ENCODE measurements at places on chromosomes 7 and 10.

- DNase-seq = no peak
These were observed 300 bp downstream of the ARHGAP21 start for GRCh38 chr10:24723386-24723787.

GRCh38 chr10:11147722-11148121 lies 130.1 kb downstream of the CELF2 start:
- DNase-seq = no peak

GRCh38 chr7:5388905-5389433 lies 34.7 kb downstream of the TNRC18 start:
- no peak for DNase-seq

DNA sequence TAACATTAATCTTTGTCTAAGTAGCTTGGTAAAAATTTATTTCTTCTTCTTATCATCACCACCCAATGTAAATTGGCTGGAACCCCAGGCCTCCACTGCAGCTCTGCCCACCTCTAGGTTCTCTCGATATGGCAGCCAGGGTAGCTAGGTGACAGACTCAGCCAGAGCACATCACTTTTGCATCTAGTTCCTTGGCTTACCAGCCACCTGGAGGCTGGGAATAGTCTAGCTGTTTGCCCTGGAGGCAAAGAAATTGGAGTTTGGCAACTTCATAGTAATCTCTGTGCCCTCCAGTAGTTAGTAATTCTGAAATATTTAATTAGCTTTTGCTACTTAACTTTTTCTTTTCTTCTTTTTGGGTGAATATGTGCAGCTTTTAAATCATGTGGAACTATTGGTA lies 9.4 kb downstream of the IFRD1 start:
- DNase-seq = no peak

- DNase-seq = no peak
These were observed 239.2 kb upstream of the AKR1E2 start for GRCh38 chr10:4586776-4587175.

DNA sequence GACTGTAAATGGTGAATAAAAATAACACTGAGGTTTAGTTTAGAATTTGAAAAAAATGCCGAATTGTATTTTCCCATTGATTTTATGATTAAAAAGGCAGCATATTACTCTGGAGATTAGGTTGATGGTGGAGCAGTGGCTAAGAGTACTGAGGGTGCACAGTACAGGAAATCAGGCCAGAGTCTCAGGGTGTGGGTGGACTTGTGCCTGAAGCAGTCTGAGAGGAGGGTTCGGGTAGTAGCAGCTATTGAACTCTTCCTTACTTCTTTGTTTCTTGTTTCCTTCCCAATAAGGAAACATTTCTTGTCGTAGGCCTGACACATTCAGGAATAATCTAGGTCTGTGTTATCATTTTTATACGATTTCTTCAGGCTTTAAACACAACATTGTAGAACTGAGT lies 319.0 kb upstream of the MBL2 start:
- DNase-seq = no peak

GRCh38 chr7:70756789-70757188 lies 375.2 kb upstream of the GALNT17 start:
- no peak for DNase-seq

GRCh38 chr10:75450075-75450445 lies 18.6 kb downstream of the LRMDA start:
- no peak for DNase-seq

- no peak for DNase-seq
These were observed 18.7 kb downstream of the HSPA12A start for GRCh38 chr10:116723428-116724281.

GRCh38 chr7:128076796-128077271 lies 45.6 kb upstream of the LRRC4 start:
- DNase-seq = no peak

DNA sequence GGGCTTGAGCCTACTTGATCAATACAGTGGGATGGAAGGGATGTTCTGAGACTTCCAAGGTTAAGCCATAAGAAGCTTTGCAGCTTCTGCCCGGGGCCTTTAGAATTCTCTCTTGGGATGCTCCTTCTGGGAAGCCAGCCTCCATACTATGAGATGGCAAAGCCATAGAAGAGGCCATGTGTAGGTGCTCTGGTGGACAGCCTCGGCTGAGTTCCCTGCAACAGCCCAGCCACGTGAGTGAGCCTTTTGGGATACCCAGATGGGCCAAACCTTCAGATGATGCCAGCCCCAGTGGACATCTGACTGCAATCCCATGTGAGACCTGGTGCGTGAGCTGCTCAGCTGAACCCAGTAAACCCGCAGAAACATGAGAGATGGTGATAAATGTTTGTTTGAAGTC lies 370.6 kb downstream of the RPS24 start:
- DNase-seq = no peak

DNA sequence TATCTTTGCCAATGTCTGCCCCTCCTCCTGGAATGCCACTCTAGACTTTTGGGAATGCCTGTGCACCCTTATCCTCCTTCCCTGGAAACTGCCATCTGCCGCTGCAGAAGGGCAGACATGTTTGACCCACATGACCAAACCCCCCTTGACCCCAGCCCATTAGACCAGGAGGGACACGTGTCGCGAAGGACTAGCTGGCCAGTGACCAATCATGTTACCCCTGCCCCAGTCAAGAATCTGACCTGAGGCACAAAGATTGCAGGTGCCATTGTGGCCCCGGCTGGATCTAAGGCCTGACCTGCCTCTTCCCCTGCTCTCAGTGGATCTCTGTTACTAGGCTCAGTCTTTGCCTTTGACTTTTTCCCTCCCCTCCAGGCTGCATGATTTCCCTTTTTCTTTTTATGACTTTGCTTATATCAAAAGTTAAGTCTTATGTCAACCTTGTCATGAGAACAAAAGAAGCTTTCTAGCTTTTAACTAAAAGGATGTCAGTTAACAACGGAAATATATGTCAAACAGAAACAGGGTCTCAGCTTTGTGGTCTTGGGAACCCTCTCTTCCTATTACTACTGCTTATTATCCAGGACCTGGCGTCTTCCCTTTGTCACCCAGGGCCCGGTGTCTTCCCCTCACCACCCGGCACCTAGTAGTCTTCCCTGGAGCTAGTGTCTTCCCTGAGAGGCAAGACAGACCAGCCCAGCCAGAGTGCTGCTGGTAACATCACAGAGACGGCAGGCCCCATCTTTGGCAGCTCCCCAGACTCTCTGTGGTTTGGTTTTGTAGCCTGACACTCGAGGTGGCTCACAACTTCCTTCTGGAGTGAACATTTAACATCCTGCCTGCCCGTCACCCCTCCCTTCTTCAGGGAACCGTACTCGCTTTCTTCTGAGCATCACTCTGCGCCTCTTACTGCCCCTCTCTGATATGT lies 24.4 kb upstream of the PPIF start:
- DNase-seq = peak; percentile 65

GRCh38 chr7:150479023-150479716 lies 28.7 kb downstream of the GIMAP8 start:
- DNase-seq = no peak

- no peak for DNase-seq
These were observed 103.3 kb downstream of the BBS9 start for GRCh38 chr7:33232632-33233145.

DNA sequence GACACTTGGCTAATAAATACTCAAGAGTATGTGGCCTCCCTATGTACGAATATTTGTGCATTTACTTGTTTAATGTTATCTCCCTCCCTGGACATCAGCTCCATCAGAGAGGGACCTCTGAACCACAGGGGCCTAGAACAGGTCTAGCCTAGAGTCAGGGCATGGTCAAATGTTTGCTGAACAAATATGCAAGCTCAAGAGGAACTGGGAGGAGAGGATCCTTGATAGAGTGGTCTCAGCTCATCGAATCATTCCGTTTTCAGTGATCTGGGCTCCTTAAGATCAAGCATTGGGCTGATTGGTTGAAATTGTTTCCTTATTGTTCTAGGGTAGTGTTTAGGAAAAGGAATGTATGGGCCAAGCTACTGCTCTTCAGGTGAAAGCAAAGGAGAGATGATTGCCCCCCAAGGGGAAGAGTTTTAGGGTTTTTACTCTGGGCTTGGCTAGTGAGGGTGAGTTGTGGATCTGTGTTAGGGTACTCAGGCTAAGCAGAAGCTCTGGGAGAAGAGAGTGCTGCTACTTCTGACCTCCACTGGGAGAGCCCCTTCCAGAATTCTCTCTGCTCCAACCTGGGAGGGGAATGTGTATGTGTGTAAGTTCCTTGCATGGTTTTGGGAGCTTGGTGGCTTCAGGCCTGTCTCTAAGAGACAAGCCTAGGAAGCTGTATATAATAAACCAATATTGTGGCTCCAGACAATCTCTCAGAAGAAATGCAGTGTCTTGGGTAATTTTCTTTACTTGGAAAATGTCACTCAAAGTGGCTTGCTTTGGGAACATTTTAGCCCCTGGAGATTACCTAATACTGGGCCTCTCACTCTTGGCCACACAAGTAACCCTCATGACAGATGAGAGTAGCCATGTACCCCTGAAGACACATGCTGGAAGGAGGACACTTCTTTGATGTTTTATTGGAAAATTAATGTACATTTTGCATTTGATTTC lies 110.0 kb downstream of the EMX2 start:
- DNase-seq = no peak

GRCh38 chr10:116490028-116490662 lies 55.6 kb upstream of the PNLIP start:
- no peak for DNase-seq

GRCh38 chr7:143960813-143961610 lies 6.4 kb downstream of the OR2F1 start:
- DNase-seq = no peak

DNA sequence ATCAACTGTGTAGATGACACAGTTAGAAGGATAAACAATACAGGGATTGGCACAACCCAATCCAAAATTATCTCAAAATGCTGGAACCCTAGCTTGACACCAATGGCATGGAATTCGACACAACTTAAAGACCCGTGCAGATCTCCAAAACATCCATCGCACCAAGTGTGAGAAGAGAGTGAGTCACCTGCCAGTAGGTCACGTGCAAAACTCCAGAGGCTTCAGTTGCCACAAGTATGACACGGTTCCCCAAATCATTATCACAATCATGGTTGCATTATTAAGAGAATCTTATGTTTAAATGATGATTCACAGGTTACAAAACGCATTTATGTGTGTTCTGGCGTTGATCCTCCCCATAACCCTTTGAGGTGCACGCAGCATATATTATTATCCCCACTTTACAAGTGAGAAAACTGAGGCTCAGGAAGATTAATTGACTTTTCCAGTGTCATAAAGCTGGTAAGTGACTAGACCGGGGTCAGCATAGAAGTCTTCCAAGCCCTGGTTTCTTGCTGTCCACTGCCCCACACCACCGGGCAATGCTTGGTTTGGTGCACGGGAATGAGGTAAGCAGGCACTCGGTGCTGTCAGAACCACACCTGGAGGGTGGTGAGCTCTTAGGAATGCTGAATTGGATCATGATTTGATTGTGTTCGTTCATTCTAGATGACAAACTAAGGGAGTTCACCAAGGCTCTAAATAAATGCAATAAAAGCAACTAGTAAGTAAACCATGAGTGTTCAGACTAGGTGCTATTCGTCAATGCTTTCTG lies 23.6 kb upstream of the STK17A start:
- DNase-seq = no peak

DNA sequence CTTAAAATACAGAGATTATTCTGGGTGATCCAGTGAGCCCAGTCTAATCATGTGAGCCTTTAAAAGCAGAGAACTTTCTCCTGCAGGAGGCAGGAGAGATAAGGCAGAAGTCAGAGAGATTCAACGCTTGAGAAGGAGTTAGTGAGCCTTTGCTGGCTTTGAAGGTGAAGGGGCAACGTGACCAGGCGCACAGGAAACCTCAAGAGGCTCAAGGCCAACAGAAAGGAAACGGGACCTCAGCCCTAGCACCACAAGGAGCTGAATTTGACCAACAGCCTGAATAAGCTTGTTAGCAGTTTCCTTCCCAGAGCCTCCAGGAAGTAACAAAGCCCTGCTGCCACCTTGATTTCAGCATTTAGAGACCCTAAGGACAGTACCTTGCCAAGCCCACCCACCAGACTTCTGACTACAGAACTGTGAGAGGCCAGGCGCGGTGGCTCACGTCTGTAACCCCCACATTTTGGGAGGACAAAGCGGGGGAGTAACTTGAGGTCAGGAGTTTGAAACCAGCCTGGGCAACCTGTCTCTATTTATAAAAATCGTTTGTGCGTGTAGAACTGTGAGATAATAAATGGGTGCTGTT lies 87.3 kb upstream of the KAT6B start:
- DNase-seq = no peak

- DNase-seq = no peak
These were observed 22.2 kb upstream of the FAM171A1 start for GRCh38 chr10:15393139-15393825.

GRCh38 chr7:41005374-41005901 lies 697.5 kb downstream of the INHBA start:
- DNase-seq = no peak

DNA sequence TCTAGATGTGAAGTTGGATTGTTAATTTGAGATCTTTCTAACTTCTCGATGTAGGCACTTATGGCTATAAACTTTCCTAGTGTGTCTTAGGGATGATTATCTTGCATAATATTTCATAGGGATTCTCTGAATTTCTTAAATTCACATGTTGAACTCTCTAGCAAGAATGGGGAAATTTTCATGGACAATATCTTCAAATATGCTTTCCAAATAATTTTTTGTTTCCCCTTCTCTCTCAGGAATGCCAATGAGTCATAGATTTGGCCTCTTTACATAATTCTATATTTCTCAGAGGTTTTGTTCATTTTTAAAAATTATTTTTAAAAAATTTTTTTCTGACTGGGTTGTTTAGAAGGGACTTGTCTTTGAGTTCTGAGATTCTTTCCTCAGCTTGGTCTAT lies 68.9 kb downstream of the MGAM2 start:
- no peak for DNase-seq

- DNase-seq = peak; percentile 28
These were observed 552 bp downstream of the IL15RA start for GRCh38 chr10:5976512-5977470.

DNA sequence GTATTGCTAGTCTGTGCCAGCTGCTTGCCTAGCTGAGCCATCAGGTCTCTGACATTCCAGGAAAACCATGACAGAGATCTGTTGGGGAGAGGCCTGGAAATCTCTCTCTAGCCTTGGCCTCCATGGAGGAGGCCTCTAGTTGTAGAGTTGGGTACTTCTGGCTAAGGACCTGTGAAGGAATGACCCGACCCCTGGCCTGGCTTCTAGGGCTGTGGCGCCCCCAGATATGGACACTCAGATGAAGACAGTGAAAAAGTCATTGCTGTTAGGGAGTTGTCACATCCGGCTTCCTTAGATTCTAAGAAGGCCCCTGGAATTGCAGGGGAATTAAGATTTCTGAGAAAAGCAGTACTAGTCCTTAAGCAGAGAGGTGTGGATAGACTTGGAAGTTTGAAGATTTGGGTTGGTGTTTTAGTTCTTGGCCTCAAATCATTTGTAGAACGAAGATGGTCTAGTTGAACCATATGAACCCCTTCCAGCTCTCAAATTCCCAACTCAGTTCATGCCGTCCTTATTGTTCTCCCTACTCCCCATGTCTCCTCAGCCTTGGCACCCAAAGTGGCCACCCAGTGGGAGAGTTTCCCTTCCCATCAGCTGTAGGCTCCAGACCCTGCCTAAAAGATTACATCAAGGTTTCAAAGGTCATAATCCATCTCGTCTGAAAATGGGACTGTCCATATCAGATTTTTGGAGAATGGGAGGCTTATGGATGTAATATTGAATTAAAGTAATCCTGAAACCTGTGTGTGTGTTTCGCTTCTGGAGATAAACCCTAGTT lies 7.0 kb downstream of the HHEX start:
- no peak for DNase-seq

Measured in stimulated activated CD8-positive, alpha-beta memory T cell treated with anti-CD3 and anti-CD28 coated beads, Interleukin-4, amount 100 ng/mL, for 24 hours (primary cell).